Esophagus muscularis mucosa (tissue), 4 donors: ENCODE measurements at places on chromosomes 1 and 21.

- no peaks in the 10 kb centered on the region for H3K27me3 ChIP-seq
- peaks cover under 1% of the 10 kb centered on the region for H3K4me1 ChIP-seq
- no peak overlapping the region for H3K27ac ChIP-seq
- DNase-seq: no peak
- no peak overlapping the region for H3K4me3 ChIP-seq
Measured at GRCh38 chr21:45623436-45623835, 20.1 kb upstream of the PCBP3 start.

- no peaks in the 10 kb centered on the region for H3K4me1 ChIP-seq
- DNase-seq: peak; percentile 7
- H3K4me3 ChIP-seq: no peak overlapping the region
- H3K27me3 ChIP-seq: no peaks in the 10 kb centered on the region
- no peaks in the 10 kb centered on the region for H3K36me3 ChIP-seq
Measured at GRCh38 chr21:45234127-45234526, 53.6 kb downstream of the POFUT2 start.

GRCh38 chr1:203210350-203210749 lies 19.1 kb downstream of the CHIT1 start:
- no peak overlapping the region for H3K4me3 ChIP-seq
- no peaks in the 10 kb centered on the region for H3K4me1 ChIP-seq
- H3K27ac ChIP-seq: no peak overlapping the region
- H3K27me3 ChIP-seq: no peaks in the 10 kb centered on the region
- DNase-seq: no peak
- no peaks in the 10 kb centered on the region for H3K36me3 ChIP-seq

- no peaks in the 10 kb centered on the region for H3K4me1 ChIP-seq
- no peaks in the 10 kb centered on the region for H3K36me3 ChIP-seq
- DNase-seq: no peak
- H3K27me3 ChIP-seq: no peaks in the 10 kb centered on the region
- no peak overlapping the region for H3K4me3 ChIP-seq
- H3K27ac ChIP-seq: no peak overlapping the region
Measured at GRCh38 chr1:186738926-186739325, 58.7 kb upstream of the PTGS2 start.

DNA sequence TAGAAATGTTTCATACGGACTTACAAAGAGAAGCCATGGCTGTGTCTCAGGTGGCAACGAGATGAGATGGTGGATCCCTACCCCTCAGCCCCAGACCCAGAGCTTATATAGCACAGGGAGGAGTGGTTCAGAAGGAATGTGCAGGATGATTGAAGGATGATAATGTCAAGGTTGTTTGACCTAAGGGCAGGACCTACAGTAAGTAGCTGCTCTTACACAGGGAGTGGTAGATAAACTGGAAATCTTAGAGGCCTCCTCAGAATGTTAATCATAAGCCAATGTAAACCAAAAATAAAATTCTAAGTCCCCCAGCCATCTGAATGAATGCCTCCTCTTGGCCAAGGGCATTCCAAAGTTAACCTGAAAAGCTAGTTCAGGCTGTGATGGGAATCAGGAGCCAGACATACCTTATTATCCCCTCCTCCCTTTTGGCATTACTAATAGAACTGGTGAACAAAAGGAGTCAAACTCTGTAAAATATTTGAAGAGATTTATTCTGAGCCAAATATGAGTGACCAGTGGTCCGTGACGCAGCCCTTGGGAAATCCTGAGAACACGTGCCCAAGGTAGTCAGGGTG lies 45.8 kb upstream of the PDE9A start:
- H3K4me1 ChIP-seq: no peaks in the 10 kb centered on the region
- H3K36me3 ChIP-seq: no peaks in the 10 kb centered on the region
- H3K4me3 ChIP-seq: no peak overlapping the region

DNA sequence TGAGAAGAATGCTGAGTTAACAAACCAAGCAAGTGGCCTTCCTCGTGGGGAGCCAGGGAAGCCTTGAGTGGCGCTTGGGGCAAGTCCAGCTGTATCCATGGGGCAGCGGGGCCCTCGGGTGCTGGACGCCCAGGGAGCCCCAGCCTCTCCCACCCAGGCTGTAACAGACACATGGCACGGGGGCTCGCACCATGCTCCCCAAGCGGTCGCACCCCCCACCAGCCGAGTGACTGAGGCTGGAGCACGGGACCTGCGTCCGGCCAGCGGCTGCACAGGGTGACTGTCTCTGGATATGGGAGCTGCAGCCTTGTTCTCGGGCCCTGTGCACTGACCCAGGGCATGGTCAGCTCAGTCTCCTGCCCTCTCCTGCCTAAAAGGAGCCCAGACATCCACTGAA lies 53.9 kb upstream of the ACTRT2 start:
- DNase-seq: no peak
- no peak overlapping the region for H3K4me3 ChIP-seq
- no peaks in the 10 kb centered on the region for H3K36me3 ChIP-seq
- no peaks in the 10 kb centered on the region for H3K4me1 ChIP-seq
- H3K27ac ChIP-seq: no peak overlapping the region
- H3K27me3 ChIP-seq: no peaks in the 10 kb centered on the region

DNA sequence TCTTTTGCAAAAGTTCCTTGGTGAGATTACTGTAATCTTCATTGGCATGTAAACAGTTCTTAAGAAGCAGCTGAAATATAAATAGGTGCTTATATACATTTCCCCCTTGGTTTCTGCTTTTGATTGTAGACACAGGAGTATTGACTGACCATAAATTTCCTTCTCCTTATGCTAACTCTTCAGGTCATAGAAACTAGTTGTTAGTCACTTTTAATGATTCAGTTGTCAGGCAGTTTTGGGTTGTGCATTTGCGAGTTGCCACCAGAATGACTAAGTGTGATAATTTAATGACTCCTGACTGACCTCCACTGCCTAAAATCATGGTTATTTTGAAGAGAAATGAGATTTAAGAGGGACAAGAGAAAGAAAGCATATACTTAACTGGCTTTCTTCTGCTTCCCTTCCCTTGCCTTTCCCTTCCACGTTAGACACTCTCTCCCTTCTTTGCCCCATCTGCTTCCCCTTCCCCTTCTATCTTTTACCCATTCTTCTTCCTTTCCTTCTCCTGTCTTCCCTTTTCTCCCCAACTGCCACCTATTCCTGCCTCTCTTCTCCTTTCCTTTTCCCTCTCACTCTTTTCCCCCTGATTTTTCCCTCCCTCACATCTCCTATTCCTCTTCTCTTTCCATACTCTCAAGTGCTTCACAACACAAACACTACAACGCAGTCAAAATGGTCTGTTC lies 12.3 kb downstream of the ZMPSTE24 start:
- H3K27me3 ChIP-seq: no peaks in the 10 kb centered on the region
- H3K27ac ChIP-seq: no peak overlapping the region
- H3K4me1 ChIP-seq: peaks cover 58% of the 10 kb centered on the region
- H3K4me3 ChIP-seq: no peak overlapping the region

DNA sequence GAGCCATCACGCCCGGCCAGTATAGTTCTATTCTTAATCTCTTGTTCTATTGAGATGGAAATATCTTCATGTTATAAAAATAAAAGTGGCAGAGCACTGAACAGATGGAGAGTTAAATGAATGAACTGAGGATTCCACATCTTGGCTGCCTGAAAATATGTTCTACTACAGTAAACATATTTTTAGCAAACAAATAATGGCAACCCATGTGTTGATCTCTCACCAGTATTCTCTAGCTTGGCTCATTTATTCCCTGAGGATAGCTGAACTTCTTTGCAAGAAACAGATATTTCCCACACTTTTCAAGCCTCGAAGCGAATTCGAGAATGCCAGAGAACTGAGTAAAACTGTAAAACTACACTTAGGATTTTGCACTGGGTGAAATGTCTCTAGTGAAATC lies 58.9 kb downstream of the DIRAS3 start:
- H3K4me3 ChIP-seq: no peak overlapping the region
- no peaks in the 10 kb centered on the region for H3K27me3 ChIP-seq
- DNase-seq: no peak
- H3K36me3 ChIP-seq: no peaks in the 10 kb centered on the region

GRCh38 chr1:157628773-157629172 lies 30.9 kb upstream of the FCRL4 start:
- H3K4me1 ChIP-seq: no peaks in the 10 kb centered on the region
- DNase-seq: no peak
- H3K27ac ChIP-seq: no peak overlapping the region
- no peak overlapping the region for H3K4me3 ChIP-seq
- H3K36me3 ChIP-seq: no peaks in the 10 kb centered on the region

GRCh38 chr1:219465212-219466093 lies 147.5 kb downstream of the ZC3H11B start:
- H3K27ac ChIP-seq: no peak overlapping the region
- no peaks in the 10 kb centered on the region for H3K27me3 ChIP-seq
- no peak overlapping the region for H3K4me3 ChIP-seq
- H3K36me3 ChIP-seq: no peaks in the 10 kb centered on the region
- no peak for DNase-seq

GRCh38 chr21:35996217-35996616 lies 64.1 kb downstream of the SETD4 start:
- H3K4me1 ChIP-seq: no peaks in the 10 kb centered on the region
- no peaks in the 10 kb centered on the region for H3K27me3 ChIP-seq
- H3K27ac ChIP-seq: no peak overlapping the region
- H3K36me3 ChIP-seq: no peaks in the 10 kb centered on the region
- DNase-seq: no peak

DNA sequence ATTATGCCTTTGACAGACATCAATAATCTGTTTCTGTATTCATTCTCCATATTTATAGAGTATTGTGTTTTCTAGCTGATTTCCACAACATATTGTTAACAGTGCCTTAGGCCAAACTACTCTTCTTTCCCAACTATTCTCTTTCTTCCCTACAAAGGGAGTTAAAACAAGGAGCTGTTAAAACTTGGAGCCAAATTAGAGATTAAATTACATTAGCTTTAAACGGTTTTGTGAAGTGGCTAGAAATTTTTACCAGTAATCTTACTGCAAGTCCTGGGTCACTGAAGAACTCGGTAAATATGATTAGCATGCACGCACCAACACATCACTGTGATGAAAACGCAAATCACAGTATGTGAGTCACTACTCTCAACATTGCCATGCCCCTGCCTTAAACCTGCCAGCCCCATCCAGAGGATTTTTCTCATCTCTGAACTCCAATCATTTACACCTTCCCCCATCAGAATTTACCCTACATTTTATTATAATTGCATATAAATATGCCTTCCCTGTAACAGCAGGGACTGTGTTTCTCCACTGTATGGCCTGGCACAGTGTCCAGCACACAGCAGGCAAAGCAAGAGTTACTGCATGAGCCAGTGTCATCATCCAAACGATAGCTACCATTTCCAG lies 1.5 kb upstream of the PRDX6 start:
- H3K4me3 ChIP-seq: peak overlapping the region; percentile 91
- peak overlapping the region; percentile 100 for H3K27ac ChIP-seq
- H3K4me1 ChIP-seq: peaks cover 70% of the 10 kb centered on the region
- no peaks in the 10 kb centered on the region for H3K27me3 ChIP-seq

GRCh38 chr1:50861772-50862171 lies 98.3 kb downstream of the FAF1 start:
- H3K27me3 ChIP-seq: no peaks in the 10 kb centered on the region
- no peak overlapping the region for H3K27ac ChIP-seq
- no peak for DNase-seq
- no peak overlapping the region for H3K4me3 ChIP-seq
- no peaks in the 10 kb centered on the region for H3K4me1 ChIP-seq

- H3K4me3 ChIP-seq: no peak overlapping the region
- no peak for DNase-seq
- H3K27me3 ChIP-seq: no peaks in the 10 kb centered on the region
- H3K27ac ChIP-seq: no peak overlapping the region
- H3K36me3 ChIP-seq: no peaks in the 10 kb centered on the region
Measured at GRCh38 chr1:115781851-115782250, 13.3 kb upstream of the CASQ2 start.

DNA sequence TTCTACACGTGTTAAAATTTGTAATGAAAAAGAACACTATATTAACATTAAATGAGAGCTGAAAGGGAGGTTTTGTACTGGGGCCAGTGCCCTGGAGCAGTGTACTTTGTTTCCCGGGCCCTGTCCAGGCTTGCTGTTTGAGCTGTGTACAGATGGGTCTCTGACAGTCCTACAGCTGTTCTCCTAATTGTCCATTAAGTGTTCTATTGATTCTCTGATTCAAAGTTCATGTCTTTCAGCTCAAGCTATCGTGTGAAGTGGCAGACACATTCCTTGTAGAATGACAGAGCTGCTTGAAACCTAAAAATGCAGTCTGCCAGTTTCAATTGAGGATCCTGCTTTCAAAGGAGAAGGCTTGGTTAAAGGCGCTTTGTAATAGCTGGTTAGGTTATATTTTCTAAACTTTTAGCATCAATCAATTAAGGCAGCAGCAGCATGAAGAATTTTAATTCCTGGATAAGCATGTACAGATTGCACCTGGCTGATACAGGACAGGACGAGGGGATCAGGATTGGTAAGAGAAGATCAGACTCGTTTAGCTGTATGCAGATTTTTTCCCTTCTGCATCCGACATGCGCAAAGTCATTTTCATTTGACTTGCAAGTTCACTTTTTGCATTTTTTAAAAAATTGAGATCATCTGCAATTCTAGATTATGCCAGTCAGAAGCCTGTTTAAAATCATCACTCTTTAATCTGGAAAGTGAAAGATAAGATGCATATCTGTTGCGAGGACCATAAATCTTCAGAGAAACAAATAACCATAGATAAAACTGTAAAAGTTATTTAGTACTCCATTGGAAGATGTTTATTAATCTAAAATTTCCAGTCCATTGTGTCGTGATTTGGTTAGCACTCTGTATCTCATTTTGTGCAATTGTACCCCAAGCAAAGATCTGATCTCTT lies 98.5 kb downstream of the ATG4C start:
- no peaks in the 10 kb centered on the region for H3K4me1 ChIP-seq
- no peak for DNase-seq
- no peaks in the 10 kb centered on the region for H3K36me3 ChIP-seq
- no peak overlapping the region for H3K4me3 ChIP-seq
- H3K27me3 ChIP-seq: no peaks in the 10 kb centered on the region

- no peak overlapping the region for H3K27ac ChIP-seq
- H3K4me3 ChIP-seq: no peak overlapping the region
- peaks cover 8% of the 10 kb centered on the region for H3K4me1 ChIP-seq
- no peak for DNase-seq
Measured at GRCh38 chr21:44461464-44462001, 6.2 kb downstream of the LRRC3 start.

DNA sequence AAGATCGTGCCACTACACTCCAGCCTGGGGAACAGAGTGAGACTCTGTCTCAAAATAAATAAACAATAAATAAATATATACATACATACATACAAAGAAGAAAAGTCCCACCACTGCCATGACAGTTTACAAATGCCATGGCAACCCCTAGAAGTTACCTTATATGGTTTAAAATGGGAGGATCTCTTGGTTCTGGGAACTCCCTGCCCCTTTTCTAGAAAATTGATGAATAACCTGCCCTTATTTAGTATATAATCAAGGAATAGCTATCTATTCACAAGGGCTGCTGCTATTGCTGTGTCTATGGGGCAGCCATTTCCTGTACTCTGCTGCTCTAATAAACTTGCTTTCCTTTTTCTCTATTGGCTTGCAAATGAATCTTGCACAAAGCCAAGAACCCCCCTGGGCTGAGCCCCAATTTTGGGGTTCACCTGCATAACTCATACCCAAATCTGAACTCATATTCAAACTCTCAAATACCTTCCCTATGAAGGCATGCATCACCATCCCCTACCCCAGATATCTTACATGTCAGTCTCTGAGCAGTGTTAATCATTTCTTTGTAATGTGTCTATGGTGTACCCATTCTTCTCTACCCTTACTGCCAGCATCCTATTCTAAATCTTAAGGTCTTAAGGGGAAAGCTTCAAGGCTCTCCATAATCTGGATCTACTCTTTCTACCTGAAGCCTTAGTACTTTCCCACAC lies 9.0 kb downstream of the GON4L start:
- H3K27ac ChIP-seq: no peak overlapping the region
- DNase-seq: no peak
- peaks cover 44% of the 10 kb centered on the region for H3K4me1 ChIP-seq
- H3K36me3 ChIP-seq: peaks cover 10% of the 10 kb centered on the region
